NCI-H2081 treated with DMSO at 0.1 percent for 48 hours (cell line): ENCODE measurements at places on chromosomes 3 and 15.
A peak's percentile ranks its signal among the peaks of the same experiment; 100 is the strongest.

DNA sequence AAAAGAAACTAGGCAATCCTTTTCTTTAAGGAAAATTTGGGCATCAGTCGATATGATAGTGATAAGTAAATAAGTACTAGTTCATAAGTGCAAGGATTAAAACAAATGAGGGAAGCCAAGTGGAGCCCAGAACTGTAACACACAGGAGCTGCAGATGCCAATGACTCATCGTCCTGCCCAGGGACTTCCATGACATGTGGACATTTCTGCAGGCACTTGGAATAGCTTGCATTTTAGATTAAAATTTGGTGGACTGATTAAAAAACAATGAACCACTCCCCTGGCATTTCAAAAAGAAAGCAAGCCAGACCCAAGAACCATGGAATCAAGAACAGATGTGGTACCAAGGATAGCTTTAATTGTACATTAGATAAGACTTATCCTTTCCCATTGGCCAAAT lies 2.9 kb downstream of the SAMD7 start:
- DNase-seq = no peak

DNA sequence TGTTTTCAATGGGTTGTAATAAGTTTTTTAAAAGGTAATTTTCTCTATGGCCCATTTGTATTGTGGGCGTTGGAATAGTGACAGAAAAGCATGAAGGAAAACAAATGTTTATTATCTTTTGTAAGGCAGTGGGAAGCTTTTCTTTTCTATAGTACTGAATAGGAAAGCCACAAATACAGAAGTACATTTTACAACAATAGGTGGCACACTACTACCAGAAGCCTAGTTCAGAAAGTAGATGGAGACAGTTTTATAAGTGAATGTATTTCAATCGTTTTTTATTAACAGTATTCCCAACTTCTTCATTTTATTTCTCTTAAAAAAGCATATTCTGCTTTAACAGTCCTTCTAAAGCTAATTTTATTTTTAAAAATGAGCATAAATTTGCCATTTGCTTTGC lies 296.7 kb downstream of the PTPRG start:
- peak; percentile 20 for DNase-seq

DNA sequence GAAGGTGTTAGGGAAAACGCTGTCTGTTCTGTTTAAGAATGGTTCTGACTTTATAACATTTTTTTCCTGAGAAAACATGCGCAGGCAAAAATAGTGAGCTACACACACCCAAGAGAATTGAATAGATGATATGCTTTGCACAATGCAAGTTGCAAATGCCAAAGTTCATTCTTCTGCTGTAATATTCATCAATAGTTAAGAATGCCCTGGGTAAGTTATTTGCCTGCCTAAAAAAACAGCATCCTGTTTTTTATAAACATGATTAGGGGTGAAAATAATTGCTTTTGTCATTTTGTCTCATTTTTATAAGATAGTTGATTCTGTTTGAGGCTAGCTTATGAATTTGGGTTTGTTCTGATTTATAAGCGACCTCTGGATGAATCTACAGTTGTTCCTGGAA lies 99.4 kb downstream of the DTWD1 start:
- no peak for DNase-seq

DNA sequence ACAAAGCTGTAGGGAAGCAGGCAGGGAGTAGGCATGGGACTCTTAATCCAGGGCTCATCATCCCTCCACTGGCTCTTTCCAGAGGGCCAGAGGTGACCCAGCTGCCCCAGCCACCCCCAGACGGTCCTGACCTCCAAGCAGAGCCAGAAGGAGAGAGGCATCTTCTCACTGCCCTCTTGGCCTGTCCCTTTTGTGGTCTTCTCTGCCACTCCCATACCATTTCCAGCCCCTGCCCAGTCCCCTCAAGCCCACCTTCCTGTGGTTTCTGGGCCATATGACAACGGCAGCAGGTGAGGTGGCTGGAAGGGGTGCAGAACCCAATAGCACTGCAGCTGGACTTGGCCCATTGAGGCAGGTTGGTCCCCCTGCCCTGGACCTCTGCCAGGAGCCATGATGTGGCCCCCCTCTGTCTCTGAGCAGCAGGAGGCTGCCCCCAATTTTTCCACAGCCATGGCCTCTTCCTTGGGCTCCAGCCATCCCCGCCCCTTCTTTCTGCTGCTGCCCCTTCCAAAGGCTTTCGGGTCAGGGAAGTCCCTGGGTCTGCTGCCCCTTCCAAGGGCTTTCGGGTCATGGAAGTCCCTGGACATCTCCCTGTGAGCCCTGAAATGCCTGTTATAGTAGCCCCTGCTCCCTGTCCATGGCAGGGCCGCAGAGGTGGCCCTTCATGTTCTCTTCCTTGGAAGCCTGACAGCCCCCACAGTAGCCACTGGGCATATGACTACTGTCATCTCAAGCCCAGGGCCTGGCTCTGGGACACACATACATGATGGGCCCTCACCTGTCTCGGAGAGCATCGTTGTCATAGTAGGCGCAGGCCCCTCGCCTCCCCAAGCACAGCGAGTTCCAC lies 39.5 kb upstream of the RAB6B start:
- DNase-seq = no peak

- no peak for DNase-seq
These were observed 47.1 kb upstream of the CADPS start for GRCh38 chr3:62922326-62922725.

DNA sequence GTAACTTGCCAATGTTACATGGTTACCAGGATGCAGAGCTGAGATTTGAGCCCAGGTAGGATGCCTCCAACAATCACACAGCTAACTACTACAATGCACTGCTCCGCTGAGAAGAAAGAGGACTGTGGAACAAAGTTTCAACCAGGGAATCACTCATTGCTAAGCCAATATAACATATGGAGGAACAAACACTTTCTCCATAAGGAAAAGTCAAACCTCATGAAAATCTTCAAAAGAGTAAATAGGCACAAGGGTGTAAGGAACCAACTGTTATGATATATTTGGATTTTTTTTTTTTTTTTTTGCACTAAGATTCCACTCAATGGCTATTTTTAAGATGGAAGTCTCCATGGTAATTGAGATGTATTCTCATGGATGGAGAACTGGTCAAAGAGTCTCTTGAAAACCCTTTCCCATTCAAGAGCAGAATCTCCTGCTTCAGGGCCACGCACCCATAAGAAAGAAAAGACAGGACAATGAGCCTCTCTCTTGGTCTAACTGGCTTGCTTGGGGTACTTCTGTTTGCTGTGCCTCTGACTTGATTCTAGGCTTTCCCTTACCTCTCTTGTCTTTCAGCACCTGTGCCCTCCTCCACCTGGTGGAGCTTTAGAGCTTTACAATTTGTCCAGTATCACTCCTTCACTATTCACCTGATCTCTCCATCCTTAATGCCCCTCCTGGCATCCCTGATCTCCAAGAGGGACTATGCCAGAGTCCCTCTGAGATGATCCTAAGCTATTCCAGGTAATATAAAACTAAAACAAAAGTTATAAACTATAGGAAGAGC lies 252.8 kb downstream of the NTRK3 start:
- DNase-seq = no peak

DNA sequence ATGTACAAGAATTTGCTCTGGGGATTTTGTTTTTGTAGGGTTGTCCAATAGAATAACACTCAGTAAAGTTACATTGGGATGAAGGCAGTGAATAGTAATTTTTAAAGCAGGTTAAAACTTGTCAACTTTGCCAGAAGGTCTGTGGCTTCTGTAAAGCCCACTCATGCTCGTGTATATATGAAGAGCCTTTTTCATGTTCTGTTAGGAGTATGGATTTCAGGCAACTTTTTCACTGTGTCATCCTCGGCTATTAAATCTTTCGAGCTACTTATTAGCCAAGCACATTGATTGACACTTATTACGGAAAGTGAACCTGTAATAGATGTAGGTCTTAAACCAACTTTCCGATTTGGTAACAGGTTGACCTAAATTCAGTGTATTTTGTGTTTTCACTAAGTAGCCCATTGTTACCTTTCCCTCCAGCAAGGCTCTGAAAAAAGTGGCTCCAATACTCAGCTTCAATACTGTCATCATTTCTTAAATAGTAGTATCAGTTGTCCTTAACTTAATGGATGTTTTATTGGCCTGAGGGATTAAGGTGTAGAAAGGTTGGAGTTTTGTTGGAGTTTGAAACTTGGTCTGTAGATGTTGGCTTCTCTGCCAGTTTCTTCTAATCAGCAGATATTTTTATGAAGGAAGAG lies 1.7 kb downstream of the PAK2 start:
- DNase-seq = no peak

DNA sequence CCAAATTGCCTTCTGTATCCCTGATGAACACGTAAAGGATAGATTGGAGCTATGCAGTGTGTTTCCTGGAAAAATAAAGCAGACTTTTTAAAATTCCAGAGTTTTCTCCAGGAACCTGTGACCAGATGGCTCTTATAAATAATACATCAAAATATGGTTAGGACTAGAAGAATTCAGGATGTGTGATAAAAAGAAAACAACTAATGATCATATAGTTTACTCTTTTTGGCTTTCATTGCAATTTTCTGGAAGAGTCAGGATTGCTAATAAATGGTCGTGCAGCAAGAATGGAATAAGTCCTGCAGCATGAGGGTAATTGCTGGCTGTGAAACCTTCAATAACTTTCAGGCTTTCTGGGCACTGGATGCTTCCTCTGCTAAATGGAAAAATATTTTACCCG lies 30.2 kb upstream of the DENND4A start:
- DNase-seq = no peak

- DNase-seq = no peak
These were observed at the start of gene STXBP5L for GRCh38 chr3:120908030-120908794. Gene STXBP5L (plus strand): TSS chr3:120908205. CDS start chr3:120909579, 1,374 bp downstream.

DNA sequence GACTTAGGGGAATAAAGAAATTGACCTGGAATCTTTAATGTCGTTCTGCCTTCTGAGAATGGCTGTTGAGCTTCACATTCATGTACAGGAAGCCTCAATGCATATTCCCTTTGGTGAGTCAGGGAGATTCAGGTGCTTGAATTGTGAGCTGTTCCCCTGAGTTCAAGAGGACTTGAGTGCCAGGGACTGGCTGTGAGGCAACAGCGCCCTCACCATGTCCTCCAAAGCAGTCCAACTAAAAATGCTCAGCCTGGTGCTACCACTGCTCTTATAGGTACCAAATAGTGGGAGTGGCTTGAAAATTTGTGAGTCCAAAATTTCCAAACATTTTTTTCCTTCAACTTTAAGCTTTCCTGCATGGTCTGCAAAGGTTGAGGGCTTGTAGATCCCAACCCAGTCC lies 54.1 kb downstream of the LEO1 start:
- no peak for DNase-seq

DNA sequence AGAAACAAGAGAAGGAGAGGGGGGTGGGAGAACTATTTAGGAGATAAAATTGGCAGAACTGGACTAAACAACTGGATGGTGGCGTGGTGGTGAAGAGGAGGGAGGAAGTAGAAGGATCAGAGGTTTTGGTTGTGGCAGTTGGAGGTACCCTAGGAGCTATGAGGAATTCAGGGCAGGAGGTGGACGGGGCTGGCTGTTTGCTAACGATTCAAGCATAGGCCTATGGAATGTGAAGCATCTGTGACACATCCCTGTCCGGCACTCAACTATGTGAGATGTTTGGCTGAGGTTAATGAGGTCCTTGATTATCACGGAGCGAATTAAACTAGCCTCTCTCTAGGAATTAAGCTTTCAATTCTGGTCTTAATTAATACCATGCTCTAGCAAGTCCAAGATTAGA lies 13.5 kb downstream of the TARS3 start:
- no peak for DNase-seq

GRCh38 chr3:45566196-45566595 lies 28.4 kb upstream of the LIMD1 start:
- no peak for DNase-seq

DNA sequence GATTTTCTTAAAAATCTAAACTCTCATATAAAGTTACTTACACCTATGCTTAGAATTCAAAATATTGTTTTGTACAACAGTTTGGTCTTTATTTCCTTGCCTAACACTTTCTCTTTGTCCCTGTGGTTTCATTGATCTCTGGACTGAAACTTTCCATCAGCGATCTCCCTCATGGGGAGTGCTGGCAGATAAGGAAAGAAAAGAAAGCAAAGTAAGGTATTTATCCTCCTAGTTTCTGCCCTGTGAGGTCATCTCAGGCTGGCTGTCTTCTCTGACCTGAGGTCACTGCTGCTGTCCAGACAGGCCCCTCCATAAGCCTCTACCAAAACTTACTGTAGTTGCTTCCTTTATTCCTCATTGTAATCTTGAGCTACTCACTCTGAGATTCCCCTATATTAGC lies 57.9 kb upstream of the EPHA6 start:
- DNase-seq = no peak

GRCh38 chr3:69288161-69288895 lies 97.6 kb downstream of the FRMD4B start:
- DNase-seq = no peak

GRCh38 chr3:192958219-192958872 lies 40.7 kb upstream of the MB21D2 start:
- DNase-seq = no peak

DNA sequence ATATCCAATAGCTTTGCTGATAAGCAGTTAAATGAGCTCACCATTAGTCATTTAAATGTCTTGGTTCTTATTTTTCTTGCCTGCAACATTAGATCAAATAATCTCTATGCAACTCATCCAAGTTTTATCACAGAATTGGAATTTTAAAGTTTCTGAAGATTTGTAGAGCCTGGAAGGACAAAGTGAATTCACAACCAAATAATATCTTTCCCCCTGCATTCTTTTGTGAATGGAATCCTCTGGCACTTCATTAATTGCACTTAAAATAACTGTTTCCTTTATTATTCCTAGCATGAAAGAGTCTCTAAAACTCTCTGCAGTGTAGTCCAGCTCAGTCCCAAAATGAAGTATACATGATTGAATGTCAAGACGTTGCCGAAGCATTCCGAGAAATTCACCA lies 345.6 kb upstream of the TGFBR2 start:
- no peak for DNase-seq

GRCh38 chr3:120646771-120647432 lies 35.1 kb downstream of the HGD start:
- no peak for DNase-seq

DNA sequence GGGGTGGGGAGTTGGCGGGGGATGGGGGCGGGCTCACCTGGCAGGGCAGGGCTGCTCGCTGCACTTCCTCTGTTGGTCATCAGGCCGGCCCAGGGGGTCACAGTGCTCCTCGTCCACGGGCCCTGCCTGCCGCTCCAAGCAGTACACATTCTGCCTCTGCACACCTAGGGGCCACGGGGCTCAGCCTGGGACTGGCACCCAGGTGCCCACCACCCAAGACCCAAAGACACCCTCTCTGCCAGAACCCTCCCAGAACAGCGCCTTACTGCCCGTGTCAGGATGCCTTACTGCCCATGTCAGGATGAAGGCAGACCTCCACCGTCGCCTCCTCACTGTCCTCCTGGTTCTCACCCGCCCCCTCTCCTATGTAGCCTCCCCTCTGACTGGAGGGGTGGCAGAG lies 43.2 kb downstream of the ADAMTS7 start:
- DNase-seq = no peak
